Kidney epithelial cell (primary cell): ENCODE measurements at places on chromosomes 5 and 9. TPM values are rescaled to one million over a fixed set of nuclear protein-coding genes. Genes with fewer than 3 reads are reported as not detected.
A peak's percentile ranks its signal among the peaks of the same experiment; 100 is the strongest.

DNA sequence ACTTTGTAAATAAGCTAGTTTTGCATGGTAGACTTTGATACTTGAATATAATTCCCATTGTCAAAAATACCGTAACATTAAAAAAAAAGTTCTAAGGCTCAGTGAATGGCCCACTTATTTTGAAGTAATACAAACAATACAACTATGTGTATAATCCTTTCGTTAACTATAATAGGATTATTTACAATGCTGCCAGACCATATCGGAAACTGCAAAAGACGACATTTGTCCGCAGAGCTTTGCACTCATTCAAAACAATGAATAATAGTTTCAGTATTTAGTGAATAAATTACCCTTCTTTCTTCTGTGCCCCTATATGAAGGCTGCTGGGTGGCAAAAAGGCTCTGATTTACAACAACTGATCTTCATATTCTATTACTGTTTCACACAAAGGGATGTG is 121.8 kb downstream of the DROSHA start:
- DNase-seq = no peak

DNA sequence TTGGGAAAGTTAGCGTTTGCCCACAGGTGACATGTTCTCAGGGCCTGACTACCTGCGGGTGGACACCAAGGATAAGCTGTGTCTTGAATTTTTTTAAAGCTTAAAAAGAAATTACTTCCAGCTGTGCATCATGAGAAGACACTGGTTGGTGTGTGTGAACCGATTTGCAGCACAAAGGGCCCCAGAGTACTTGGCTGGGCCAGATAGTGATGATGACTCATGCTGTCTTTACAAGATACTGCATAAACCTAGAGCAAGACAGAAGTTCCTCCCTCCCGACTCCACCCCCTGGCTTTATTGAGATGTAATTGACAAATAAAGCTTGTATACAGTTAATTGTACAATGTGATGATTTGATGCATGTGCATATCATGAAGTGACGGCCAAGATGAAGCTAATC is 212.8 kb downstream of the NXNL2 start:
- peak; percentile 54 for DNase-seq

PCA3 gene
- total RNA-seq = not detected in 2 replicates

GPR151 gene
- total RNA-seq = not detected in 2 replicates

GRCh38 chr5:171175746-171176145 is 133.3 kb upstream of the TLX3 start:
- DNase-seq = no peak

- no peak for DNase-seq
Measured at GRCh38 chr9:135747311-135747710, 45.3 kb downstream of the KCNT1 start.

KIF12 gene
- 13.8 and 15.8 TPM in 2 replicates for total RNA-seq

- no peak for DNase-seq
Measured at GRCh38 chr5:53151713-53152458, 42.3 kb upstream of the MOCS2 start.

NTRK2 gene
- total RNA-seq = 0.96 and 1.5 TPM in 2 replicates

GRCh38 chr5:154324033-154324432 is 121.8 kb upstream of the SAP30L start:
- DNase-seq = no peak

DNA sequence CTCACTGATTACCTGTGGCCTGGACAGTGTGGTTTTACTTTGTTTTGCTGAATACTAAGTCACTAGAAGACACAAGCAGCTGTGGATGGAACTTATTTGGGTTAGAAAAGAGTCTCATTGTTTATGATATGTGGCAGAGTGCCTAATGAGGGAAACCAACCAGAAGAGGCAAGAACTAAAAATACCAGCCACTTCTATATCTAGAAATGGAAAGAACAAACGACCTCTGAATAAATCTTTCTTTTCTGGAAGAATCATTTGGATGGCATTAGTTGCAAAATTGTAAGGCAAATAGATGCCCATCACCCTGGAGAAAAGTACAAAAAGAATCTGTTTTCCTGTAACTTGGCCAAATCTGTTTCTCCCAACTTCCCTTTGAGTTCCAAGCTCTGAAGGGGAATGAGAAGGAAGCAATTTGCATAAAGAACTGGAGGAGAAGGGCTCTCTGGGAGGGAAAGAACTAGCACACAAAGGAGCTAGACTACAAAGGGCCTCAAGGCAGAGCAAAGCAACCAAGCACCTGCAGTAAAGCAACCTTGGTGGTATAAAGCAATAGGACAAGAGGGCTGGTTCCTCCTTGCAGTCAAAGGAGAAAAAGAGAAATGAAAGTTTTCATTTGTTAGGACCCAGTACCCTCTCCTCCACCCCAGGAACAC is 455.4 kb downstream of the CAAP1 start:
- DNase-seq = no peak

ENTR1 gene
- 65.7 and 71.4 TPM in 2 replicates for total RNA-seq

FYB1 gene
- total RNA-seq = not detected in 2 replicates

GMCL2 gene
- not detected in 2 replicates for total RNA-seq

DNA sequence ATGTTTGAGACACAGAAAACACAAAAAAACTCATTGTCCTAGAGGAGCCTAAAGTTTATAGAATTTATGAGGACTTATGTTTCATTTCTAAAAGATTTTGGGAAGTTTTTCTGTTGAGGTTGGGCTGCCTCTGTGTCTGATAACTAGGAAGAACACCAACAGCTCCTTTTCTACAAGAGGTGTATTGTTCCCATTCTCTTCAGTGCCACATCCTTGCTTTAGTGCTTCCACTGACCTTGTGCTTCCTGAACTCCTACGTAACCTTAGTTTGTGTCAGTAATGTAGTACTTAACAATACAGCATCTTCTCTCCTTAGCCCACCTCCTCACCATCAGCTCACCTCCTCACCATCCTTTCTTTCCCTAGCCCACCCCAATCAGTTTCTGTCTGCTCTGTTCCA is 117.3 kb upstream of the TNC start:
- no peak for DNase-seq

DNA sequence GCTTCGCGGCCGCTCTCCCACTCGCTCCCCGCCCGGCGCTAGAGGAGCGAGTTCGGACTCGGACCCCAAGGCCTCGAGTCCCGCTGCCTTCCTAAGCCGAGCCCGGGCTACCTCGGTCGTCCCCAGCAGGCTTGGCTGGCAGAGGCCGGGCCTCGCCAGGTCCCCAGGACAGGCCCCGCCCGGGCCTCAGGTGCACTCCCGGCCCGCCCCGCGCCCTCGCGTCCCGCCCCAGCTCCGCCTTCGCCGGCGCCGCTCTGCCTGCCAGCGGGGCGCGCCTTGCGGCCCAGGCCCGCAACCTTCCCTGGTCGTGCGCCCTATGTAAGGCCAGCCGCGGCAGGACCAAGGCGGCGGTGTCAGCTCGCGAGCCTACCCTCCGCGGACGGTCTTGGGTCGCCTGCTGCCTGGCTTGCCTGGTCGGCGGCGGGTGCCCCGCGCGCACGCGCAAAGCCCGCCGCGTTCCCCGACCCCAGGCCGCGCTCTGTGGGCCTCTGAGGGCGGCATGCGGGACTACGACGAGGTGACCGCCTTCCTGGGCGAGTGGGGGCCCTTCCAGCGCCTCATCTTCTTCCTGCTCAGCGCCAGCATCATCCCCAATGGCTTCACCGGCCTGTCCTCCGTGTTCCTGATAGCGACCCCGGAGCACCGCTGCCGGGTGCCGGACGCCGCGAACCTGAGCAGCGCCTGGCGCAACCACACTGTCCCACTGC is at the start of gene SLC22A5:
Gene SLC22A5 (plus strand): TSS at position 237 of the 707 bp plus-strand sequence. CDS start 263 bp downstream, at position 500.
- DNase-seq = no peak

GRCh38 chr5:77957081-77957480 is 180.9 kb upstream of the TBCA start:
- DNase-seq = no peak

IL3 gene
- total RNA-seq = not detected in 2 replicates

DNA sequence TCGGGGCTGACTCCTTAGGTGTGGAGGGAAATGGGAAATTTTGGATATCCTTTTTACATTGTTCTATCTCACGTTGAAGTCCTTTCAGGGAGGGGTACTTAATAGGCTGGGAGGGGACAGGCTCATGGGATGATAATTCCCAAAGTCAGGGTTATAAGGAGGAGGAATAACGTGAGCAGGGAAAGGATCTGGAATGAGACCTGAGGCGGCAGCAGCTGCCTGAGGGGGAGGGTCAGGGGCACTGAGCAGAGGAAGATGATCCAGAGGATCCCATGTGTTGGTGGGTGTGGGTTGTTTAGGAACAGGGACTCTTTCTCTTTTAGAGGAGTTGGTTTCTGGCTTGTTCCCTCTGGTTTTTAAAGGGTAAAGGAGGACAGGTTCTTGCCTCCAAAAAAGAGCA is 18.7 kb downstream of the IFT74 start:
- no peak for DNase-seq

DNA sequence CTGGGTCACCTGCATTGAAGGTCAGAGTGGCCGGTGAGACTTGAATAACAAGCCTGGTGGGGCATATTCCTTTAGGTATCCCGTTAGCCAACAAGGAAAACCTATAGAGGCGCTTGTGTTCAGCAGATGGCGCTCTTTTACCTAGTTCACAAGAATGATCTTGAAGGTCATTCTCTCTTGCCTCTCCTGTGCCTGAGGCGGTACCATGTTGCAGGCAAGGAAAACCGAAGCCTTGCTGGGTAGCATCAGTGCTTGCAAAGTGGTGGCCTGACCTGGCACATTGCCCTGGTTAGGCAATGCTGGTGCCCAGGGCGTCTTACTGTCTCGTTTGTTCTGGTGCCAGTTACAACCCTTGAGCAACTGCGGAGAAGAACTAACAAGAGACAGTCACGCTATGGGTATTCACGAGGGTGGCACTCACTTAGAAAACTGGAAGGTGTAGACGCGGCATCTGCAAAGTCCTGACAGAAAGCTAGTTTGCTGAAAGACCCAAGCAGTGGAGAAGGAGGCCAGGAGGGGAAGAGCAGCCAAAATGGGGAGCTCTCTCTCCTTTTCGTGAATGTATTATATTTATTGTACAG is 56.7 kb downstream of the AOPEP start:
- peak; percentile 67 for DNase-seq

- no peak for DNase-seq
Measured at GRCh38 chr5:139193928-139194327, 4.2 kb downstream of the SIL1 start.

SLU7 gene
- 33.3 and 41.2 TPM in 2 replicates for total RNA-seq

MEGF10 gene
- total RNA-seq = 0.96 and 1.3 TPM in 2 replicates

- DNase-seq = no peak
Measured at GRCh38 chr9:36053971-36054370, 17.3 kb downstream of the RECK start.

SLC1A1 gene
- 4.7 and 6.1 TPM in 2 replicates for total RNA-seq

DNA sequence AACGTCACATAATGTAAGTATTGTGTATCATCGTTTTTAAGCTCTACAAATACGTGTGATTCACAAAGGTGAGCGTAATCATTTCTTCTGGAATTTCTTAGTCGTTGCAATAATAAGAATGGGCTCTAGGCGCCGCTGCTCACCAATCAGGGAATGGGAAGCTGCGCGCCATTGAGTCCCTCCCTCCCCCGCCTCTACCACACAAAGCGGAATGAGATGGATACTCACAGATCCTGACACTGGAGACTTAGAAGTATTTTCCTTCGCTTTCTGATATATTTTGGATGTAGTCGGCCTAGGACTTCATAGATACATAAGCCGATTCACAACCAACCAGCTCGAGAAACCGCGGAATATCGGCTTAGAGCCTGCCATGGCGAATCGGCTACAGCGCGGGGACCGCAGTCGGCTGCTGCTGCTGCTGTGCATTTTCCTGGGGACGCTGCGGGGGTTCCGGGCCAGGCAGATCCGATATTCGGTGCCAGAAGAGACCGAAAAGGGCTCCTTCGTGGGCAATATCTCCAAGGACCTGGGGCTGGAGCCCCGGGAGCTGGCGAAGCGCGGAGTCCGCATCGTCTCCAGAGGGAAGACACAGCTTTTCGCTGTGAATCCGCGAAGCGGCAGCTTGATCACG is at the start of gene PCDHGA11:
Gene PCDHGA11 (plus strand): TSS at position 197 of the 634 bp plus-strand sequence. CDS start 177 bp downstream, at position 374.
- DNase-seq = no peak

DNA sequence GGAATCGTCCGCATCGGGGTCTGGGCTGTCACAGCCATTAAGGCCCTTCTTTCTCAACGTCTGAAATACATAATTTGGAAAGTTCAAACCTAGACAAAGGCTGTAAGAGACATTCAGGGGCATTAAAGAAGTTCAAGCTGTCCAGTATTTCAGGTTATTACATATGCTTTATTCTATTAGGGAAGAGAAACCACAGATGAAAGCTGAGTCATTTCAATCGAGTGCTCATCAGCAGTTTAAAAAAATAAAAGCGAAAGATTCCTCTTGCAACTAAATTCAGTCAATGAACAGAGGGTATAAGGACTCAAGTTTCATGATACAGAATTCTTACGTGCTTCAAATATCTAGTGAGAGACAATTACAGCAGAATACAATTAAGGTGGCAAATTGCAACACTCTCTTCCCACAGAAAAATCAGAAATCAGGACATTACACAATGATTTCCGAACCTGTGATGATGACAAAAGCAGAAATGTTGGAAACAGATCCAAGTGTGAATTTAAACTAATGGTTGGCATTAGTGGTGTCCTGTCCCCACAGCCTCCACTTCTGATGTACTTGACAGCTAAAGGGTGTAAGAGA is 121.6 kb downstream of the MEF2C start:
- no peak for DNase-seq

PLCXD3 gene
- 0.48 and 0.84 TPM in 2 replicates for total RNA-seq

FCN2 gene
- total RNA-seq = not detected in 2 replicates

KCTD16 gene
- total RNA-seq = 1.1 and 1.4 TPM in 2 replicates

GRCh38 chr5:6470672-6471071 is 22.0 kb downstream of the UBE2QL1 start:
- DNase-seq = no peak

SLC27A6 gene
- total RNA-seq = 1.2 and 1.6 TPM in 2 replicates

DNA sequence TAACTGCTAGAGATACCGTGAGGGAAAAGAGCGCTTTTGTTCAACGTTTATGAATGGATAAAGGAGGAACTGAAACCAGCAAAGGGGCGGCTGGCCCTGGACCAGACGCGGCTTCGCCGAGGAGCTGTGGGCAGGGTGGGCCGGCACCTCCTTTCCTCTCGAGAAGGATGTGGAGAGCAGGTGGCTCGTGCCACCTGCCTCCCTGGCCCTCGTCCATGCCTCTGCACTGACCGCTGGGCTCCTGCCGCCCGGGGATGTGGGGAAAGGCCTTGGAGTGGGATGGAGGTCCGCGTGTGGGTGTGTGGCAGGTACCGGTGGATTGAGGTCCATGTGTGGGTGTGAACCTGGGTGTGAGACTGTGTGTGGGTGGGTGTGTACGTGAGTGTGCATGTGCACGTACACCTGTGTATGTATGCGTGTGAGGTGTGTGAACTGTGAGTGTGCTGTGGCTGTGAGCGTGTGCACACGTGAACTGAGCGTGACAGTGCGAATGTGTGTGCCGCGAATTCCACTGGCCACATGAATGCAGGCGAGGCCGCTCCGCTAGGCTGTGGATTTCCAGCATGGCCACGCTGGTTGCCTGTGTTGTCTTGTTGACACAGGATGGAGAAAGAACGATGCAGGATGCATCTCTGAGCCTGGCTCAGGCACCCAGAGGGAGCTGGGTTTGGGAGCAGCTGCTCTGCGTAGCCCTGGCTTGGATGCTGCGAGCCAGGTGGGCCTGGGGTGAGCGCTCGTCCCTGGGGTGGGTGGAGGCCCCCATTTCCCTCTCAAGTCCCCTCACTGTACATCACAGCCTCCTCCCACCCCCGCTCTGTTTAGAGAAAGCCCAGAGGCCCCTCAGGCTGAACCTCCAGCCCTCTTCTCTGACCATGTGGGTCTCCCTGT is 4.4 kb upstream of the CEP72 start:
- DNase-seq = no peak

GRCh38 chr5:174852143-174852542 is 127.8 kb downstream of the MSX2 start:
- DNase-seq = no peak
